Nucleus accumbens (tissue), 56 donors: ENCODE measurements at places on chromosomes 3 and 15.

DNA sequence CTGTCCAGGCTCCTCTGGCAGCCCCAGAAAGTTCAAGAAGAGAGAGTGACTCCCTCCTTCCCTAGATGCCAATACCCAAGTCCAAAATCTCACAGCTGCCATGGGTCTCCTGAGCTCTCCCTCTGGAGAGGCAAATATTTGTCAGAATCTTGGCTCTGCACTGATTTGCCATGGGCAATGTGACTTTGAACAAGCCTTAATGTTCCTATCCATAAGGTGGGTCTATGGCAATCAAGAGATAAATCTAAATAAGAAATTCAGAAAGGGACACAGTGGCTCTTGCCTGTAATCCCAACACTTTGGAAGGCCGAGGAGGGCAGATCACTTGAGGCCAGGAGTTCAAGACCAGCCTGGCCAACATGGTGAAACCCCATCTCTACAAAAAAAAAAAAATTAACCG lies 12.4 kb upstream of the WNT7A start:
- DNase-seq = no peak

- no peak for DNase-seq
Observed at GRCh38 chr3:66507423-66508260, 6.8 kb upstream of the LRIG1 start.

DNA sequence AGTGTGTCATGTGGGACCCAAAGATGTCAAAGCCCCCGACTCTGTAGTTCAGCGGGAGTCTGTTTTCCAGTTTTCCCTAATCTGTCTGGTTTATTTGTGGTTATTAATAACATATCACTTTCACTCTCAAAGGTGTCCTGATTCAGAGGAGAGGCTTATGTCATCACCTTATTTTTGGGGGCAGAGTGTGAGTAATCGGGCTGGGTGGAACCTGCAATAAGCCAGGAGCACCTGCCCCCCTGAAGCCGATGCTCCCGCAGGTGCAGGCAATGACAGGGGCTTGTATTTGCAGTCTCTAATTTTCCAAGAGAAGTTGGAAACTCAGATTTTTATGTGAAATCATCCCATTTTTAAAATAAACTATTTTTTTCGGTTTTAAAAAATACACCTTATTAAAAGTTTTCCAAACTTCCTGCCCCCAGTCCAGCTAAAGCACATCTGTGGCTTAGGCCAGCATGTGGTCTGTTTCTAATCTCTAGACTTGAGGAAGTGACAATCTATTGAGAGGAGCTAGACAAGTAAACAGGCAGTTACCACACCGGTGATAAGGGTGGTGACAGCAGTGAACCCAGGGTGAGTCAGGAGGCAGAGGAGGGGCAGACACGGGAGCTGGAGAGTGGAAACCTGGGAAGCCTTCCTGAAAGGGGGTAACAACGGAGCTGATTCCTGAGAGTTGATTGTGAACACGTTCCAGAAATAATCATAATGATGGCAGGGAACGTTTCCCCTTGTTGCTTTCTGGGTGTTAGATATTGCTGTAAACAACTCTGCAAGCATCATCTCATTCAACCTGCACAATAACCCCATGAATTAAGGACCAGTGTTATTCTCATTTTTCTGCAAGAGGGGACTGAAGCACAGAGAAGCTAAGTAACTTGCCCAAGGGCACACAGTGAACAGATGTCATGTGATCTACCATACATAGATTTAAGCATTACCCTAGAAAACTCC lies 37.2 kb downstream of the BHLHE40 start:
- DNase-seq = no peak

GRCh38 chr3:121822973-121823372 lies 11.9 kb downstream of the IQCB1 start:
- DNase-seq = no peak

DNA sequence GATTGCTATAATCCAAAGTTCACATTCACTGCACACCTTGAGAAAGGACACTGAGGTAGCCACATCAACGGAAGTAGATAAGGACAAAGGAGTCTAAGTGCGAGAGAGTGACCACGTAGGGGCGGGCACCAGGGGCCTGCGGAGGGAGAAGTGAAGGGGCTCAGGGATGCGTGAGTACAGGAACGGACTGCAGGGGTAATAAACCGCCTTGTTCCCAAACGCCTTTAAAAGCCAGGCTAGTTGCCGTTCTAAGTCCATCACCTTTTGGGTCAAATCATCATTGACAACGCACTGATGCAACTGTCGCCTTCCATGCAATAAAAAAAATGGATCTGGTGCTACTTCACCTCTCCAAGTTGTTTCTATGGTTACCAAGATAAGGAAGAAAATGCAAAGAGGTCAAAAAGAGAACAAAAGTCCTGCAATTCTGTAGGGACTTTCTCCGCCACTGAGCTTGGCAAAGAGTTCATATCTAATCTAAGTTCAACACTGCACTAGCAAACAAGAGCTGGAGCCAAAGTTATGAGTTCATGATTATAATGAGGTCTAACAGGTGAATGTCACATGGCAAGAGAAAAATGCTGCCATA lies 32.6 kb upstream of the ATP11B start:
- DNase-seq = no peak

GRCh38 chr3:33918126-33918756 lies 119.8 kb downstream of the PDCD6IP start:
- no peak for DNase-seq

DNA sequence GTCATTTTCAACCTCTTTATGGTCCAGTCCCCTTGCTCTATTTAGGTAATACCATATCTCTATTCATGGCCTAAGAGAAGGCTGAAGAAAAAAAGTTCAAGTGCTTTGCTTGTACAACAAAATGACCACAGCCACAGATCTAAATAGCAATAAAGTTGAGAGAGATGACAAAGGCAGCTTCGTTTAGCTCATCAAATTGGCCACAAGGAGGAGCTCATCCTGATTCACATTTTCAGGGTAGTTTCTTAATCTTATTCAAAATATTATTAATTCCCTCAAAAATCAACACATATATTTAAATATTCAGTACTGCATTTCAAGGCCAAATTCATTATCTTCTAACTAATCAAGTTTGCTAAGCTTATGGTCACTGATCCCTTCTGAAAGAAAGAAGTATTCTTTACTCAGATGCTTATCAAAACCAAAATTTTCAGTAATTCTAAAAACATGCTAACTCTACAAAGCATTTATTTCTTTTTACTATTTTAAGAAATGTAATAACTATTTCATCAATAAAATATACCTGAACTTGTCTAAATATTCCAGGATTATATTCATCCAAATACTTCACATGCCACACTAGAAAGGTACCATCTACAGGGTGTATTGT lies 85.5 kb downstream of the DMXL2 start:
- DNase-seq = no peak
